ENCODE measurements at places on chromosomes 2 and 18.

GRCh38 chr2:216688731-216689340 lies 6.5 kb downstream of the IGFBP5 start:
- DNase-seq, result no peak

- DNase-seq, result no peak
Measured at GRCh38 chr2:190947711-190948251, 66.2 kb downstream of the STAT1 start.

DNA sequence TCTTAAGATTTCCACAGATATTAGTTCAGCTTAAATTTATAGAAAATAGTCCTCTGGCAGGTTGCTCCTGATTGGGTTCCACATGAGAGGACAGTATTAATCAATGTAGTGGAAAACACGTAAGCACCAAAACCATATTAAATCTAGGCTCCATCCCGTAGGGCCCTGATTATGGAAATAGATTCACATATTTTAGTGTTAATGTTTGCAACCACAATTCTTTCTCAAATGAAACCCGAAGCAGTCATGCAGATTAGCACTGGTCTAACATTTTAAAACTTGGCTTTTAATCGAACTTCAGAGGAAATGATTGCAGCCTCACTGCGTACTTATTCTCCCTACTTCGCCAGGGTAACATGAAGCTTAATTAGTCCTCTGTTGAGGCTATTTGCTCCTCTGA lies 60.9 kb downstream of the METTL4 start:
- no peak for DNase-seq

DNA sequence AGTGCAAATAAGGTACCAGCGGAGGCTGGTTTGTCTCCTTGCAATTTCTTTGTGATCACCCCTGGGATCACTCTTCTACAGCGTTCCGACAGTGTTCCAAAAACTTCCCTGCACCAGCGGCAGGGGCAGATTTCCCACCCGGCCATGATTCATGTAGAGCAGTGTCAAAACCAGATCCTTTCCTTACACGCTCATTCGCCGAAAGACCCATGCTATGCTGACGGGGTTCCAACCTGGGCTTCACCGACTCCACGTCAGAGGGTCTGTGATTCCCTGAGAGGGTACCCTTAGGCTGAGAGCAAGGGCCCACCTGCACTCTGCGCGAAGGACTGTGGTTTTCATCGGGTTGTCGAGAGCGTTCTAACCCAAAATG lies 423 bp upstream of the TTC27 start:
- DNase-seq, result peak; percentile 12
